ENCODE measurements at places on chromosomes 16 and 17. TPM values are rescaled to one million over a fixed set of nuclear protein-coding genes. Genes with fewer than 3 reads are reported as not detected.

DNA sequence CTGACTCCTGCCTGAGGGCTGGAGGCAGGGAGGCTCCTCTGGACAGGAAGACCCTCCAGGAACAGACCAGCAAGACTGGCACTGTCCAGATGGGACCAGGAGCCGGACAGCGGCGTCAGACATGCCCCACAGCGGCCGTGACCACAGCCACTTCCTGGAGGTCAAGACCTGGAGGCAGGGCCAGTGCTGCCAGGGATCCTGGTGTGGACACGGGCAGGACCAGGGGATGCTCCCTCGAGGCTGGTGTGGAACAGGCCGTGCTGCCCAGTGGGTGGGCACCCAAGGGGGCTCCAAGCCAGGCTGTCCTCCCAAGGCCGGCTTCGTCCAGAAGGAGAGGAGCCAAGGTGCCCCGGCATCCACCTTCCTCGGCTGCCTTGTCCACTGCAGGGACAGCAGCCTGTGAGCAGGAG is 4.5 kb upstream of the CCDC57 start:
- H3K27ac ChIP-seq, result peak overlapping the region; percentile 57
- no peaks in the 10 kb centered on the region for H3K27me3 ChIP-seq
- no peaks in the 10 kb centered on the region for H3K36me3 ChIP-seq
- peaks cover 17% of the 10 kb centered on the region for H3K4me1 ChIP-seq
- H3K4me3 ChIP-seq, result no peak overlapping the region
- no peak for DNase-seq

GRCh38 chr16:4016658-4017057 is 99.6 kb downstream of the ADCY9 start:
- no peaks in the 10 kb centered on the region for H3K36me3 ChIP-seq
- H3K27me3 ChIP-seq, result no peaks in the 10 kb centered on the region
- no peak overlapping the region for H3K4me3 ChIP-seq
- no peaks in the 10 kb centered on the region for H3K4me1 ChIP-seq

GRCh38 chr17:5344914-5345313 is 62.8 kb downstream of the RABEP1 start:
- no peak overlapping the region for H3K27ac ChIP-seq
- no peak overlapping the region for H3K4me3 ChIP-seq
- DNase-seq, result no peak
- H3K4me1 ChIP-seq, result no peaks in the 10 kb centered on the region
- no peaks in the 10 kb centered on the region for H3K36me3 ChIP-seq

DNA sequence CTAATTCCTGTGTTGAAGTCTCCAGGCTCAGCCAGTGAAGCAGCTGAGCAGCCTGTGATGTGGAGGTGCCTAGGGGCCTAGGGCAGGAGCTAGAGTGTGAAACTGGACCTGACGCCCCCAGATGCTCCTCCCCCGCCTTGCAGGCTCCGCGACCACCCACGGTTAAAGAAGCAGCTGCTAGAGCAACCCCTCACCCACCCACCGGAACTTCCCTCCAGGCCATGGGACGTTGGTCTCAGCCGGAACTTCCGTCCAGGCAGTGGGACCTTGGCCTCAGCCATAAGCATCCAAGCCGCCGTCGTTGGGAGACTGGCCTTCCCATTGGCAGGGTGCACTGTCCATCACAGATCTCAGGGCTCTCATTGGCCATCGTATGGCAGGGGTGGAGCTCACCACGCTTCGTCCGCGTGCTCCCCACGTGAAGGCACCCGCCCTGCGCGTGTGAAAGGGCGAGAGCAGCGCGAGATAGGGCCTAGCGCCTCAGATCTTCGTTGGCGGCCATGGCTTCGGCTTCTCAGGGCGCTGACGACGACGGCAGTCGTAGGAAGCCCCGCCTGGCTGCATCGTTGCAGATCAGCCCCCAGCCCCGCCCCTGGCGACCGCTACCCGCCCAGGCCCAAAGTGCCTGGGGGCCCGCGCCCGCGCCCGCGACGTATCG is at the start of gene ADAD2:
Gene ADAD2 (plus strand): TSS at position 427 of the 658 bp plus-strand sequence. CDS start 74 bp downstream, at position 501.
- no peaks in the 10 kb centered on the region for H3K4me1 ChIP-seq
- DNase-seq, result no peak
- no peak within 1 kb of the TSS for H3K27ac ChIP-seq
- no peaks in the 10 kb centered on the region for H3K27me3 ChIP-seq
- no peaks in the 10 kb centered on the region for H3K36me3 ChIP-seq

GRCh38 chr17:15083225-15083624 is 181.9 kb downstream of the PMP22 start:
- no peak overlapping the region for H3K27ac ChIP-seq
- no peak for DNase-seq
- H3K4me3 ChIP-seq, result no peak overlapping the region
- no peaks in the 10 kb centered on the region for H3K36me3 ChIP-seq
- H3K27me3 ChIP-seq, result peaks cover 8% of the 10 kb centered on the region
- H3K4me1 ChIP-seq, result no peaks in the 10 kb centered on the region

DNA sequence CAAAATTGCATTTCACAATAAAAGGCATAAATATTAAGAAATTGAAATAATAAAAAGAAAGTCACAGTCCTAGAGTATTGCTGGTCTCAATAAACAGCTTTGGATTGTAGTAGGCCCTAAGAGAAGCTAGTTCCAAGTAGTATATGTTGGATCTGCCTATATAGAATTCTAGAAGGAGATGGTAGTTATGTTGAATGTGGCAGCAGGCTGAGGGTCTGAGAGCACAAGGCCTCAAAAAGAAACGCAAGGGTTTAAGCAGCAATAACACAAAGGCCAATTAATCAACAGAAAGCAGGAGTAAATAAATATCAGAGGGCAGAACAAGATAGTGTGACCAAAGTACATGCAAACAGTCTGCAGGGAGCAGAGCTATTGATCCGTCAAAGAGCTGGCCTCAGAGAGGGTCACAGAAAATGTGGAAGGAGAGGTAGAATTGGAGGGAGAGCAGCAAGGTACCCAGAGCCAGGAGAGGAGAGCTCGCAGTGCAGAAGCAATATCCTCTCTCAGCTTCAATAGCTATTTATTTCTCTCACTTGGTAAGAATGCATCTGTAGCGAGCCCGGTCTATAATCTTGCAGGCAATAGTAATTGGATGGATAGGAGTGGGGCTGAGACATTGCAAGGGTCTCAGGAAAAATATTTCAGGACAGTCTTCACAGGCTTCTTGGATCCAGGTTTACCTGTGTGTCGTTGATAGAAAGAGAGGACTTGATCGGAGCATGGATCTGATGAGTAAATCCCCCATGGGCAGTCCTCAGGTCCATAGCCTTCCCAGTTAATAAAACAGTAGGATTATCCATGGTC is 25.1 kb upstream of the MED13 start:
- no peaks in the 10 kb centered on the region for H3K36me3 ChIP-seq
- no peaks in the 10 kb centered on the region for H3K4me1 ChIP-seq
- DNase-seq, result no peak
- no peaks in the 10 kb centered on the region for H3K27me3 ChIP-seq

GRCh38 chr16:65116818-65117430 is 4.9 kb downstream of the CDH11 start:
- peak overlapping the region; percentile 7 for H3K27ac ChIP-seq
- no peaks in the 10 kb centered on the region for H3K27me3 ChIP-seq
- no peak overlapping the region for H3K4me3 ChIP-seq
- H3K36me3 ChIP-seq, result no peaks in the 10 kb centered on the region
- H3K4me1 ChIP-seq, result no peaks in the 10 kb centered on the region

GRCh38 chr17:50130559-50131305 is 772 bp upstream of the SAMD14 start:
- H3K4me1 ChIP-seq, result no peaks in the 10 kb centered on the region
- no peak overlapping the region for H3K27ac ChIP-seq
- H3K27me3 ChIP-seq, result peaks cover 9% of the 10 kb centered on the region
- peak overlapping the region; percentile 72 for H3K4me3 ChIP-seq
- no peaks in the 10 kb centered on the region for H3K36me3 ChIP-seq

GRCh38 chr16:80619824-80620223 is 79.0 kb downstream of the DYNLRB2 start:
- no peaks in the 10 kb centered on the region for H3K36me3 ChIP-seq
- H3K4me3 ChIP-seq, result no peak overlapping the region
- DNase-seq, result no peak
- peak overlapping the region; percentile 52 for H3K27ac ChIP-seq

DNA sequence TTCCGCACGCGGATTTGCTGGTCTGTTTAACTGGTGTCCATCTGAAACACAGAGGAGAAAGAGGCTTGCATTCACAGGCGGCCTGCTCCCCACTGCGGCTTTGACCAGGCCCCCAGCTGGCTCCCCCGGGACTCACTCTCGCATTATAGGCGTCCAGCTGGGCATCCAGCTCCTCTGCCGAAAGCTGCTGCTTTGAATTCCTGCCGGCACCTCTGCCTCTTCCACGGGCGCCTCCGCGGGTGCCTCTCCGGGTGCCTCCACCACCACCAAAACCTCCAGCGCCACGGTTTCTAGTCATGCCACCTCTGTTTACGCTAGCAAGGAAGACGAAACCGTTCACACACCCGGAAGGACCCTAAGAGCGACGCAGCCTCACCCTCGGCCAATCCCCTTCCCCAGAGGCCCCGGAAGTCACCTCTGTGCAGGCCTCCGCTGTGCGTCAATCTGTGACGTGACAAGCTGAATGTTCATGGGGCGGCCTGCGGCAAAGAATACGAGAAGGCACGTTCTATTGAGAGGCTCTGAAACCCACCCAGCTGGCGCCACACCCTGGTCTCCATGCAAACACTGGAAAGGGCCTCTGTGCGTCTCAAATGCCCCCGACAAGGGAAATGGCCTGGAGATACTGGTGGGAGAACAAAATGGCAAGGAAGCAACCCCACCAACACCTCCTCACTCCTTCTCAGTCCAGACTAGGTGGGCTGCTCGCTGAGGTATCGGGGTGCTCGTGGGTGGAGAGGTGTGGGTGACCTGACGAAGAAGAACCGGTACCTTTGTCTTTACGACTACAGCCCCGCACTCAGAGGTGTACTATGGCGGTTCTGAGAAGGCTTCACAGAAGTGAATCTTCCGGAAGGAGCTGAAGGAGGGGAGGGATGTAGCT is 3.0 kb downstream of the ALYREF start:
- peaks cover 7% of the 10 kb centered on the region for H3K4me1 ChIP-seq
- DNase-seq, result no peak
- no peak overlapping the region for H3K4me3 ChIP-seq
- H3K27ac ChIP-seq, result no peak overlapping the region
- no peaks in the 10 kb centered on the region for H3K36me3 ChIP-seq

DNA sequence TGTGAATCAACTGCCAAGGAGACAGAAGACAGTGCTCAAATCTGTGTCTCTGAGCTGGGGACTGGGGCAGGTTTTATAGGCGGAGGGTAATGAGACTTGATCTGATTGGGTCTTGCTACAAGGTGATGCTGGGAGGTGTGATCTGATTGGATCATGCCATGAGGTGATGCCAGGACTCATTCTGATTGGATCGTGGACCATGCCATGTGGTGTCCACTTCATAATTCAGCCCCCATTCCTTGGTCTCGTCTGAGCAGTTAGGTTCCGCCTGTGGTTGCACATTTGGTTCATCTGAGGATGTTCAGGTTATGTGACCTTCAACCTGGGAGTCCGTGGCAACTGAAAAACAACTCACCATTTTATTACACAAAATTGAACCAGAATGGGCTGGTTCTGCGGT is 41.0 kb downstream of the OTOA start:
- no peak overlapping the region for H3K4me3 ChIP-seq
- no peaks in the 10 kb centered on the region for H3K27me3 ChIP-seq
- H3K27ac ChIP-seq, result no peak overlapping the region
- no peak for DNase-seq
- no peaks in the 10 kb centered on the region for H3K36me3 ChIP-seq

DNA sequence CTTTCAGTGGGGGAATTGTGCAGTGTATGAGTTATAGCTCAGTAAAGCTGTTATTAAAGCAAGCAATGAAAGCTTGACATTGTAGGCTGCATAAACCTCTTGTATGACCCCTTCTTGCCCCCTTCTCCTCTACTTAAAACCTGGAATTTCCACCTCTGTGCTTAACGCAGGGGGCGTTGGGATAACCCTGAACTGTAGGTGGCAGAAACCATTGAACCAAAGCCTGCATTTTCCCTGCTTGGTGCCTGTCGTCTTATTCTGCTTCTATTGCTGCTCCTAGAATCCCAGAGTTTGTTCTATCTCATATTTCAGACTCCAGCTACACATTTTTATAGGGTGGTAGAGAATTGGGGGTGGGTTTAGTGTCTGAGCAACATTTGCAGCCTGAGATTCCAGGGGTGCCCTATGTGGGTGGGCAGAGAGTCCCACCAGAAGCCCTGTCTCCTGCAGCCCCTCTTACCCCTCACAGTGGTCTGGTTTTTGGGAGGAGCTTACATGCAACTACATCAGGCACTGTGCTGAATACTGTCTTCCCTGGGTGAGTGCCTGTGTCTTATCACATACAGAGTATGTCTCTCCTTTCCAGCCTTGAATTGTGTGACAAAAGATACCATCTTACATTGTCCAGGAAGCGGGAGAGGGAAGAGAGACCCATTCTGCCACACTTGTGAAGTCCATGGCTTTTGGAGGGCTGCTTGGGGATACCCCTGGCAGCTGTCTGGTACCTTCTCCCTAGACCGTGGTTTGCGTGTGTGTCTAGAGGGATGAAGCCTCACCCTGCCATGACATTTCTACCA is 407.7 kb upstream of the EEF2KMT start:
- peaks cover 35% of the 10 kb centered on the region for H3K27me3 ChIP-seq
- no peak overlapping the region for H3K27ac ChIP-seq
- no peaks in the 10 kb centered on the region for H3K4me1 ChIP-seq
- no peaks in the 10 kb centered on the region for H3K36me3 ChIP-seq

GRCh38 chr17:34368946-34369500 is 6.0 kb upstream of the CCL1 start:
- H3K27ac ChIP-seq, result no peak overlapping the region
- no peak for DNase-seq
- no peak overlapping the region for H3K4me3 ChIP-seq
- H3K36me3 ChIP-seq, result no peaks in the 10 kb centered on the region
- H3K27me3 ChIP-seq, result no peaks in the 10 kb centered on the region

GRCh38 chr16:25372716-25373115 is 115.1 kb upstream of the ZKSCAN2 start:
- no peaks in the 10 kb centered on the region for H3K4me1 ChIP-seq
- H3K36me3 ChIP-seq, result no peaks in the 10 kb centered on the region

Gene CCDC57
- total RNA-seq, result 56.9 TPM

Gene PRDM7
- not detected for total RNA-seq

Gene KCTD5
- total RNA-seq, result 18.4 TPM

Gene DOC2B
- 22.9 TPM for total RNA-seq

Gene EPN3
- 8.2 TPM for total RNA-seq

Gene SMIM5
- total RNA-seq, result 2.6 TPM

Gene CRYBA1
- not detected for total RNA-seq

Gene CACNG4
- 2.6 TPM for total RNA-seq

Gene CDH5
- total RNA-seq, result 52.8 TPM

Data from breast epithelium (tissue), 4 donors.